ENCODE measurements at places on chromosomes 3 and 15.

DNA sequence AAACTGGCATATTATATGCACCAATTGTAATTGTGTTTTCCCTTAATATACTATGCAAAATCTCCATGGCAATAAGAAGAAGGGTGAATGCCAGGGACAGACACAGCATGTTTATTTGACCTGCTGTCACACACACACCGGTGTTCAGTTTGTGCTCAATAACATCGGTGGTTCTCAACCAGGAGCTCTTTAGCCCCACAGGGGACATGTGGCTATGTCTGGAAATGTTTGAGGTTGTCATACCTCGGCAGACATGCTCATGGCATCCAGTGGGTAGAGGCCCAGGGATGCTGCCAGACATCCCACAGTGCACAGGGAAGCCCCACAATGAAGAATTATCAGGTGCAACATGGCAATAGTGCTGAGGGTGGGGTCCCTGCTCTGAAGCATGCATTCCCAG is 38.2 kb downstream of the GLB1 start:
- no peak for DNase-seq

DNA sequence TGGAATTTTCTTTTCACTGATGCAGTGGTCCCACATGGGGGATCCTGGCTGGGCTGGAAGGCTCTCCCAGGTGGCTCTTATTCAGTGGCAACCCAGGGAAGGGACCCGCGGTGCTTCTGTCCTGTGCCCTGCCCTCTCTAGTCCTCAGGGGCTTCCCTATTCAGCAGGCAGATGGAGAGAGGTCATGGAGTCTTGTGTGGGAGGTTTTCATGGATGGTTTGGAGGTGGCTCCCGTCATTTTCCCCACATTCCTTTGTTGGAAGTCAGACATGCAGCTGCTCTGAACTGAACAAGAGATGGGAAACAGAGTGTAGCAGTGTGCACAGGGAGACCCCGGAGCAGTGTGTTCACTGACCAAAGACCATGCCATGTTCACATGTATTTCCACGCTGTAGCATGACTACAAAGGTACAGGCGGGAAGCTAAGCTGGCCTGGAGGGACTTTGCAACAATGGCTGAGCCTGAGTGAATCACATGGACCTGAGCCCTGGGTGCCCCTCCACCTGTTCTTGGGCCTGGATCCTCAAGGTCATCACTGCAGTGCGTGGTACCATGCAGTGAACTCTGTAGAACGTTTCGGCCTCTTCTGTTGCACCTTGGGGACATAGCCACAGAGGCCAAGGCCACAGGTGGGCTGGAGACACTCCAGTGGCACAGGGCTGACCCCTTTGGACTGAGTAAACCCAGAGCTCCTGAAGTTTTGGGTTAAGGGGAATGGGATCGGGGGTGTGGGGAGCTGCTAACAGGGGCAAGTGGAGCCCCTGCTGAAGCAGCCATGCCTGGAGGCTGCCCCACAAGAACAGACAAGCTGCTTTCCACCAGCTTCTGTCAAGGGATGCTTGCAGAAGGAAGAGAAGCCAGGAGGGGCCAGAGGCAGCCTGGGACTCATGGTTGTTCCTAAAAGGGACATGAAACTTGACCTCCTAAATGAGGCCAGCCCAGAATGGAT is 123.0 kb downstream of the ASB7 start:
- peak; percentile 9 for DNase-seq

GRCh38 chr15:24075420-24076089 is 388.4 kb upstream of the NDN start:
- DNase-seq = no peak

DNA sequence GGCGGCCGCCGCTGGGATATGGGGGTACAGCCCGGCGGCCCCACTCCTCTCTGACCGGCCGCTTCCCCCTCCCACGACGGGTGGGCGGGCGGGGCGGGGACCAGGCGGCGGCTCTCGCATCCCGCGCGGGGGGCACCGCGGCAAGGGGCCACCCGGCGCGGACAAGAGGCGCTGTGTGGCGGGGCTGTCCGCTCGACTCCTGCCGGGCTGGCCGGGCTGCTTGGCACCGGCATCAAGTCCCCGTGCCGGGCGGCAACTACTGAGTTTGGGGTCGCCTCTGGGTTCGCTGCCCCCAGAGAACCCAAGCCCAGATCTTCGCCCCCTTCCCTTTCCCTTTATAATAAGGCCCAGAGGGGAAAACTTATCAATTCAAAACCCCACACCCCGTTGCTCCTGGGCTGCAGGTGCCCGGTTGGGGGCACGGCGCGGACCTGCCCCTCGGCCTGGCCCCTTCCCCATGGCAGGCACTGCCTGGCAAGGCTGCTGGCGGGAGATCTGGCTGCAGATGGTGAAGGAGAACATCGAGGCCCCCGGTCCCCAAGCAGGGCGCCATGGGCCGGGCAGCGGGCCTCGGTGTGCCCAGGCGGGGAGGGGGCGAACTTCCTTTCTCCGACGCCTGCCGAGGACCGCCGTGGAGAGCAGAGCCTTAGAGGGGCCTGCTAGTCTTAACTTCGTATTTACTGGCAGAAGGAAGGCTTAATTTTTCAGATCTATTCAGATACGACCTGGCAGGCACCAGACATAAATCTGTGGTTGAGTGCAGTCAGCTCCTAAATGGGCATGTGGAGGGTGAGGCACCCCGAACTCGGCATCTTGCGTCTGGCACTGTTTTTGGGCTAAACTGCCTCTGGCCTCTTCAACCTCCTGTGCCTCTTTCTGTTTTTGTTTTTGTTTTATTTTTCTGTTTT is 911 bp downstream of the APBA2 start:
- DNase-seq = no peak

GRCh38 chr3:197021729-197022404 is 7.8 kb downstream of the MELTF start:
- no peak for DNase-seq

DNA sequence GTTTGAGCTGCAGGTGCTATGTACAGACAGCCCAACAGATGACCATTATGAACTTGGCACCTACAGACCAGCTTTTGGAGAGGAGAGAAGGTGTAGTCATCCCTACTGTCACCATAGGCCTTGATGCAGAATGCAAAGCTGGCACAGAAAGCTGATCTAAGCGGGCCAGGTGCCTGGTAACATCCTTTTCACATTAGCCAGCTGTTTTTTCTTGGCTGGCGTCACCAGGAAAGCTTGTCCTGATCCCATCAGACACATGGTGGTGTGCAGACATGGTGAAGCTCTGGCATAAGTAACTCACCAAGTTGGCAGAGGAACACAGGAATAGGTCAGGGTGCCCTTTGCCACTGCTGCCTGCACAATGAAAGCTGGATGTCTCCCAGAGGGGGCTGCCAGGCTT is 97.2 kb upstream of the MB21D2 start:
- no peak for DNase-seq

GRCh38 chr3:155744626-155745324 is at the start of gene PLCH1:
PLCH1 (minus strand) TSS chr3:155745071; CDS start chr3:155704224, 40,847 bp downstream.
- peak; percentile 56 for DNase-seq
